ENCODE measurements at places on chromosomes 1 and 21.

DNA sequence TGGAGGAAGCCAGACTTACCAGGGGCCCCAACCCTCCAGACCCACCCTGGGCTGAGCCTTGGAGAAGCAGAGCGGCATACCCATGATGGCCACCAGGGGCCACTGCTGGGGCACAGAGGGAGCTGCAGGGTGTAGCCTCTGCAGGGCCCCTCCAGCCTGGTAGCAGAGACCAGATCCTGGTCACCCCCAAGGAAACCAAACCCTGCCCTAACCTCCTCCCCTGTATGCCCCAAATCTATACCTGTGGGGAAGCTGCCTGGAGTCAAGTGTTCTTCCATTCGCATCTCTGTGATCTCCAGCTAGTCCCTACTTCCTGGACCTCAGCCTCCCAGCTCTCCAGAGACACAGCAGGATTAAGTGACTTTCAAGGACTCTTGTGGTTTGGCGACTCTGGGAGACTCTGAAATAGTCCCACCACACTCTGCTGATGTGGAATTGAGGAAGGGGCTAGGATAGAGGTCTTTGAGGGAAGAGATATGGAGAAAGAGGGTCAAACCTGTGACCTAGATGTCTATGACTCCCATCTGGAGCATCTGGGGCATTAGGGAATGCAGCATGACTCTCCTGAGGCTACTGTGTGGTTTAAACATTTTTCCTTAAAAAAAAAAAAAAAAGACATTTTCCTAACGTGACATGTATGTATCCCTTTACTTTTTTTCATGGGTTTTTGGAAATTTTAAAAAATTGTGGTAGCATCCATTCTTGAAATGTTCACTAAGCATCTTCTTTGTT lies 119.2 kb upstream of the IPO9 start:
- no peak for DNase-seq

- DNase-seq: no peak
These were observed 143.4 kb downstream of the SYF2 start for GRCh38 chr1:25088946-25089345.

GRCh38 chr1:162349635-162350330 lies 26.9 kb downstream of the SPATA46 start:
- peak; percentile 32 for DNase-seq

GRCh38 chr1:170853867-170854266 lies 81.5 kb upstream of the MROH9 start:
- no peak for DNase-seq

GRCh38 chr21:39388038-39388810 lies 39.3 kb upstream of the HMGN1 start:
- DNase-seq: peak; percentile 63

DNA sequence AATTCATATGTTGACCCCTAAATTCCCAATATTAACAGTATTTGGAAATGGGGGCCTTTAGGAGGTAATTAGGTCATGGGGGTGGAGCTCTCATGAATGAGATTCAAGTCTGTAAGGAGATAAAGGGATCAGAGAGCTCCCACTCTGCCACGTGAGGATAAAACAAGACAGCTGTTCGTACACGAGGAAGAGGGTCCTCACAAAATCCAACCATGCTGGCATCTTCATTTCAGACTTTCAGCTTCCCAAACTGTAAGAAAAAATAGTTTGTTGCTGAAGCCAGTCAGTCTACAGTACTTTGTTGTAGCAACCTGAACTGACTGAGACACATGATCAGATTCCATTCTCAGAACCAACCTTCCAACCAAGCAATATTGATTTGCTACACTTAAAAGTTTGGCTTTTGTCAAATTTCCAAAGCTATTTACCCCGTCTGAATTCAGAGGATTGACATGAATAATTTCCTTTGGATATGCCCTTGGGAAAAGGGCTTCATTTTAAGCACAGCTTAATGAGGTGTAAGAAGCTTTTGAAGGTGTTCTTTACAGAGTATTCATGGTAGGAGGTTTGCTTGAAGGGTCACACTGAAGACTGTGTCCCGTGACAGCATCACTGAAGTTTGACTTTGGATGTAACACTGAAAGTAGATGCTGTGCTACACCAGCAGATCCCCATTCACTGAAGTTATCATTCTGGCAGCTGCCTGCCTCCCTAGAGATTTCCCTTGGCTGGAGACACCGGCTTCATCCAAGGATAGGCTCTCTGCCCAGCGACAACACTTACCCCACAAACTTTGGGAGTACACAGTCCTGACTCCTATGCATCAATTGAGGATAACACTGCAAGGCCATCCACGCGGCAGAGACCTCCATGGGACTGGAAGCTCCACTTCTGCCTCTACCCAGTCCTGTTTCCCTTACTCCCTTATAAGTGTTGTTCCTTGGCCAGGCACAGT lies 4.9 kb upstream of the OMA1 start:
- no peak for DNase-seq

- DNase-seq: no peak
These were observed 9.6 kb downstream of the CAMK2N1 start for GRCh38 chr1:20476265-20477038.

DNA sequence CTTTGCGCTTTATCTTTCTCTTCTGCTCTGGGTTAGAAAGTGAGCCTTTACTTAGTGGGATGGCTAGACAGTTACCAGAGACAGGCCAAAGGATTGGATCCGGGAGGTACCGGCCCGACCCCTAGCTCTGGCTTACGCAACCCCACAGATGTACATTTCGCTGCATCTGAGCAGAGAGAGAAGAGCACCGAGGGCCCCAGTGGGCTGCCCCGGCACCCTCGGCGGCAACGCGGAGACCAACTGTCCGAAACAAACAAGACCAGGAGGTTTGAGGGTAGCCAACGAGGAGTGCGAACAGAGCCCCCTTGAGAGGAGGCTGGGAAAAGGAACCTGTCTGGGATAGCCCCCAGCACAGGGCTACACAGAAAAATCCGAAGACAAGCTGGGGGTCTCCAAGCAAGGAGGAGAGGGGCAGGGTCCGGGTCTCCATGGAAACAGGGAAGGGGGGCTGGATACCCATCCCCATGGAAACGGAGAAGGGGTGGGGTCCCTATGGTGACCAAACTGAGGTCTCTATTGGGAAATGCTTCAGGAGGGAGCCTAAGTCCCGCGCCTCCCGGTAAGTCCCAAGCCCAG lies 373 bp downstream of the MTF1 start:
- no peak for DNase-seq

GRCh38 chr1:37994886-37995566 lies 5.2 kb upstream of the SF3A3 start:
- no peak for DNase-seq

DNA sequence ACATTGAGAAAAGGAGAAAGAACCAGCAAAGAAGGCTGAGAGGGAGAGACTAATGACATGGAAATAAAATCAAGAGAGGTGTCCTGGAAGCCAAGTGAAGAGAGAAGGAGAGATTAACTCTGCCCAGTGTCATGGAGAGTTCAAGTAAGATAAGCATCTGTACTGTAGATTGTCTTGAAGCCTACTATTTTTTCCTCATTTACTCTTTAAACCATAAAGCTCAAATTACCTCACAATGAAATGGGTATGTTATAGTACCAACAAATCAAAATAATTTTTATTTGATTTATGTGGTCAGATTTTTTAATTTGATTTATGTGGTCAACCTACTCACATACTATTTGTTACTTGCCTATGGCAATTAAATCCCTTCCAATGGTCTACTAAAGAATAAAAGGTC lies 5.2 kb upstream of the PALMD start:
- DNase-seq: no peak

DNA sequence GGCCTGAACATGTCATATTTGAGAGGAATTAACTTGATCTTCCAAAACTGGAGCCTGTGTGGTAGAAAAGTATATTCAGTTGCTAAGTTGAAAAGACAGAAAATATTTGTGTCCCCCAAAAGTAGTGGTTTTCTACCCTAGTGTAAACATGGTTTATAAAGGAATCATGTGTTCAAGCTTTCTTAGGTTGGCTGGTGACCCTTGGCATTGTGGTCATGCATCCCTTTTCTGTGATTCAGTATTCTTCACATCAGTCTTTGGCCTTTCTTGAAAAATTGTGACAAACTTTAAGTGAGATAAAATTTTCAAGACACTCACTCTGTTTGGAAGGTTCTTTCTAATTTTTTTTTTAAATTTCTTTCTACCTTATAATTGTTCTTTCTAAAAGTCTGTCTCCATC lies 193.2 kb downstream of the DHRS3 start:
- no peak for DNase-seq

GRCh38 chr21:31410499-31411131 lies 66.6 kb upstream of the TIAM1 start:
- DNase-seq: no peak

DNA sequence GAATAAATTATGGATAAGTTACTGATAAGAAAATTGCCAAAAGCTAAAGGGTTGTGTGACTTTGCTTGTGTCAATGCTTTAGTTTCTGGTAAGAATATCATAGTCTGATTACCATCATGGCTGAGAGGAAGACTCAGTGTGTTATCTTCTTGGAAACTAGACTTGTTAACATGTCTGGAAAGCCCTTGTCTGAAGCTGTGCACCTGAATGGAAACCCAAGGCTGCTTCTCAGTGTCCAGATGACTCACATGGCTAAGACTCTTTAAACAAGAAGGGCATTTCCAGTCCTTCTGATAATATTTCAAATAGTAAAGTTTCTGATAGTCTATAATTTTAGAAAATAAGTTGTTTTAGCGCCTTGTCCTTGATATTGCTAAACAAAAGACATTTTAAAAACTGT lies 1092.7 kb downstream of the PLA2G4A start:
- DNase-seq: no peak

DNA sequence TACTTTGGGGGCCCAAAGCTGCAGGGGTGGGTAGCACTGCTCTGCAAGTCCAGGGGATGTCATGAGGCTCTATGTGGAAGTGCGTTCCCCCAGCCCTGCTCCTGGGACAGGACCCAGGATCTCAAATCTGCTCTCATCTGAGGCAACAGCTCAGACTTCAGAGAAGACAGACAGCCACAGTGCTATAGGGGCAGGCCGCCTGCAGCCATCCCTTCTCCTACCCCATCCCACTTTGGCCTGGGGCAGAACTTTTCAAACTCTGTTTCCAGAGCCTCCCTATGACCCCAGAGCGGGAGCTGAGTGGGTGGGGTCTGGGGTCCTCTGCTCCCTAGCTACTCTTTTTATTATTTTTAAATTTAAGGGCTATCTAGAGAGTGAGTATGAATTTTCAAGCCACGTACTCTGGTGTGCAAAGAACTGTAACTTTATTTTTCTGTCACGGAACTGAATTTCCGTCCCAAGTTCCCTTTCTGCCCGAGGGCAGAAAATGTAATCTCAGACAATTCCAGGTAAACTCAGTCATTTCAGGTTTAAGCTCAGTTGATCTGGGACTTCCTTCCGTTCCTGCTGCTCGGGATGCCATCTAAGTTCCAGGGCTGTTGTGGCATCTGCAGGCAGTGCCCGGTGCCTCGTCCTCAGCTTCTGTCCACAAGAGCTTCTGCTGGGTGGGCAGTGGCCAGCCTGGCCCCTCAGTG lies 98.3 kb downstream of the ACTL8 start:
- no peak for DNase-seq

- DNase-seq: peak; percentile 71
These were observed 20.1 kb upstream of the CCDC17 start for GRCh38 chr1:45643978-45644377.

DNA sequence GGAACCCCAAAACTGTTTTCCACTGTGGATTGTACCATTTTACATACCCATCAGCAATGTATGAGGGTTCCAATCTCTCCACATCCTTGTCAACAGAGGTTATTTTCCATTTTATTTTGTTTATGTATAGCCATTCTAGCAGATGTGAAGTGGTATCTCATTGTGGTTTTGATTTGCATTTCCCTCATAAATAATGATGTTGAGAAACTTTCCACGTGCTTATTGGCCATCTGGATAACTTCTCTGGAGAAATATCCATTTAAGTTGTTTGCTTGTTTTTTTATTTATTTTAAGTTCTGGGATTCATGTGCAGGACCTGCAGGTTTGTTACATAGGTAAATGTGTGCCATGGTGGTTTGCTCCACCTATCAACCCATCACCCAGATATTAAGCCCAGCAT lies 280.2 kb upstream of the USP25 start:
- no peak for DNase-seq

DNA sequence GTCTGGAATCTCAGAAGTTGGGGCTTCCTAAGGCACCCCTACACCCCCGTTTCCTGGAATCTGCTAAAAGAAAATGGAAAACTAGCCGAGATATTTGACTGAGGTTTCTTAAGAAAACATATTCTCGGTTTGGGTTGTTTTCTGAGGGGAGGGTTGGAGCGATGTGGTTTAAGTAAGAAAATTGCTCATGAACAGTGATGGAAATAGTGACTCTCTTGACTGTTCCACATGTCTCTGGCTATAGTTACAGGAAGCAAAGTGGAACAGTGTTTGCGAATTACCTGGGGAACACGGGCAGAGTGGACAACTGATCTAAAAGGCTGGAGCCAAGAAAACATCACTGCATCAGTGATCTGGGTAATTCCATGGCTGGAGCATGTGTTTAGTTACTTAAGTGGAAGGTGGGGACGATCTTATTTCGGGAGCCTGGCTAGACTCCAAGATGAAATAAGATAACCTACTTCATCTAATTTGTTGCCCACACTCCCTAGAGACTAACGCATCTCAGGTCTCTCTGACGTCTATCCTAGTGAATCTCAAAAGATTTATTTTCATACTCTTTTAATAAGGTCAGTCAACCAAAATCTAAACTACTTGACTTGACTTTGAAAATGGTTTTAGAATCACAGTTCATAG lies 92.4 kb downstream of the KCNJ15 start:
- peak; percentile 78 for DNase-seq

DNA sequence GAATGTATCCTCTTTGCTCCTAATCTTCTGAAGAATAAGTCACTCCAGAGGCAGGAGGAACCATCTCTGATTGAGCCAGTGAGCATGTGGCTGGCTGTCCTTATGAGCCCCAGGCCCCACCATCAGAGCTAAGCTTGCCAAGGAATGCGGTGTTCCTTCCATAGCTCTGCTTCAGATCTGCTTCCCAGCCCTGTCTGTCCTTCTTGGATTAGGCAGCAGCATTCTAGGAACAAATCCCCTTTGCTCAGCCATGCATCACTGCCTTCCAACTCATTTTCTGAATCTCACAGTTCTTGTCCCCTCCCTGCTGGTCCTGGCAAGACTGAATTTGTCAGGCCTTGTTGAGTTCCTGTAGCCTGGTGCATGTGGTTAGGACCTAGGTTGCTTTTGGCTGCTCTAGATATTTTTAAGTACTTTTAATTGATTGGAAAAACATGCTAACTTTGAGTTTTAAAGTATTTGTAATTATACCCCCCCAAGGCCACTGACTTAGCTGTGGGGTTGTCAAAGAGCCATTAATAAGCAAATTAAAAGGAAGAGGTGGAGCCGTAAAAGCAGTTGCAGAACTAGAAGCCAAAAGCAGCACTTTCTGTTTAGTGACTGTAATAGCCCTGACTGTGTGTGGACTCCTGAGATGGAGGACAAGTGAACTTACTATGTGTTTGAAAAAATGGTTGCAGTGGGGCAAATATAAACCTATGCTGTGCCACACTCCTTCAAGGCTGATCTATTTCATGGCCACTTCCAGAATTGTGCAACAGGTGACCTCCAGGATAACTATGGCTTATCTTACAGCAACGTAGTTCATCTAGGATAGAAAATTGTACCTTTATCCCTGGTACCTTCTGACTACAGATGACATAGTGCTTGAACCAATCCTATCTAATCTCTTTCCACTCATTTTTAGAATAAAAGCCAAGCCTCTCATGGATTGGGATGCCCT lies 61.3 kb upstream of the BACH1 start:
- no peak for DNase-seq

- DNase-seq: no peak
These were observed 18.7 kb upstream of the WARS2 start for GRCh38 chr1:119159111-119159510.

- DNase-seq: no peak
These were observed 206.6 kb downstream of the URB2 start for GRCh38 chr1:229832695-229833094.
